ENCODE measurements at places on chromosomes 1 and 21.

DNA sequence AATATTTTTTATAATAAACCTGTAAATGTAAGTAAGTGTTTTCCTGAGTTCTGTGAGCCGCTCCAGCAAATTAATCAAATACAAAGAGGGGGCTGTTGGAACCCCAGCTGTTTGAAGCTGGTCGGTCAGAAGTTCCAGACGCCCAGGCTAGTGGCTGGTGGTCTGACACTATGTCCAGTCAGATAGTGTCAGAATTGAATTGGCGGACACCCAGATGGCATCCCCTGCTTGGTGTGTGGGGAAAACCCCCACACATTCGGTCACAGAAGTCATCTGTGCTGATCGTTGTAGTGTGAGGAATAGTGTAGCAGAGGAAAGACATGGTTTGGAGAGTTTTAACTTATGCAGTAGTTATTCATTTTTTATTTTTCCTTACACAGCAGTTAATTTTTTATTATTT is 32.4 kb downstream of the TBCE start:
- DNase-seq: no peak

DNA sequence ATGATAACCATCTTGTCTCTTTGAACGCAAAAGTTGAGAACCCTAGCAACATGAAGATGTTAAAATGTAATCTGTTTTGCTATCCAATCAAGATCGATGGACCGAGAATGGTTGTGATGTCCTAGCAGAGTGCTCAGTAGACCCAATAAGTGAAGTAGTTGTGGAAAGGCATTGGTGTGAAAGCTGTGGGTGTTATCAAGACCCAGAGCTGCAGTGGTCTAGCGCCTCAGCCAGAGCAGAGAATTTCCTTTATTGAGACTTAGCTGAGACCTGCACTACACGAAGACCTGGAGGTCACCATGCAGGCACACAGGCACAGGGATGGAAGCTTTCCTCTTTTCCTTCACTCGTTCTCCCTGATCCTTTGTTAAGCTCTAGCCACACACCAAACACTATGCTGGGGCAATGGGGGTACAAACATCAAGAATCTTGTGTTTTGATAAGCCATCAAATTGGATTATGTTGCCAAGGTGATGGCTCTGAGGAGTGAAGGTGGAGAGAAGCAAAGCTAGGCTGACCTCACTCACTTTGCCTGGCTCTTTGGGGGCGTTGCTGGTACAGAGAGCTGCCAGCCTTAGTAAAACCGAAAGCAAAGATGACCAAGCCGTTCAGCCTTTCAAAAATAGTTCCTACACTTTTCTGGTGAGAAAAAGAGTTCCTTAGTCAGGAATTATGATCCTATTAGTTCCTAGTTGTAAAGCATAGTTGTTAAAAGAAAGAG is 24.1 kb downstream of the METTL13 start:
- peak; percentile 21 for DNase-seq

- no peak for DNase-seq
Observed at GRCh38 chr1:14135070-14135469, 435.1 kb downstream of the PRDM2 start.

- peak; percentile 98 for DNase-seq
Observed at GRCh38 chr1:52659851-52660596, 27.1 kb downstream of the SHISAL2A start.

GRCh38 chr21:45517249-45518065 is 24.8 kb downstream of the SLC19A1 start:
- DNase-seq: no peak

GRCh38 chr1:23091545-23091944 is 72.3 kb downstream of the KDM1A start:
- no peak for DNase-seq

- no peak for DNase-seq
Observed at GRCh38 chr1:172203135-172203823, 217.2 kb upstream of the C1orf105 start.

DNA sequence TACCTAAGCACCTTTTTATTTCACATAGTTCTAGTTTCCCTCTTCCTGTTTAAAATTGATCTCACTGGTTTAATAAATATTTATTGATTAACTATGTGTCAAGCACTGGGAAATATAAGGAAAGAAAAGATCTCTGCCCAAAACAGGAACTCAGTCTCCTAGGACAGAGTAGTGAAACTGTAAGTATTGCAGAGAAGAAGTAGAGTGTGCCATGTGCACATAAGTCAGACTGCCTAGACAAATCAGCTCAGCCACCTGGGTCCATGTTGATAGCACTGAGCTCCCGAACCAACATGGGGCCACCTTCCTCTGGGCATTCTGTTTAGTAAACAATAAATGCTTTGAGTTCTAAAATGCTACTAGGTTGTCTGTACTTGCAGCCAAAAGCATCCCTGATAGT is 9.8 kb upstream of the SSX2IP start:
- DNase-seq: no peak

DNA sequence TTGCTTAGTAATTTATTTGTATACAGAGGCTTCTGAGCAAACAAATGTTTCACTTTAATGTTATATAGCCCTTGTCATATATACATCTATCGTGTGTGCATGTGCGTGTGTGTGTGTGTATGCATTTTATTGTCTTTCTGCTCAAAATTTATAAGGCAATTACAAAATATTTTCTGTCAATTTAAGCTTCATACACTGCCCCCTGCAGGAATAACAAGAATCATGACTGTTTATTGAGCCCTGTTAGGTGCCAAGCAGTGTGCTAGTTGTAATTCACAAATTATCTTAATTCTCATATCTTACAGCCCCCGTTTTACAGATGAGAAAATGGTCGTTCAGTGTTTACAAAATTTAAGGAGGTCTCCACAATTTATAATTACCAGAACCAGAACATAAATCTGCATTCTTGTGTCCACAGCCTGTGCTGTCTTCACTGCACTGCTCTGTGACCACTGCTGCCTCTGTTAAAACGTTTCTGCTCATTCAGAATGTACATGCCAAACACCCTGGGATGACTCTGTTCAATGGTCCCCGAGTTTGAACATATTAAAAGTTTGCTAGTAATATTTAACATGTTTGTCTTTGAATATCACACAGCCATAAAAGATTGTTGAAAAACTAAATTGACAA is 181.3 kb downstream of the ATP6V1G3 start:
- no peak for DNase-seq

- no peak for DNase-seq
Observed at GRCh38 chr1:227729144-227729880, 5.8 kb downstream of the JMJD4 start.

DNA sequence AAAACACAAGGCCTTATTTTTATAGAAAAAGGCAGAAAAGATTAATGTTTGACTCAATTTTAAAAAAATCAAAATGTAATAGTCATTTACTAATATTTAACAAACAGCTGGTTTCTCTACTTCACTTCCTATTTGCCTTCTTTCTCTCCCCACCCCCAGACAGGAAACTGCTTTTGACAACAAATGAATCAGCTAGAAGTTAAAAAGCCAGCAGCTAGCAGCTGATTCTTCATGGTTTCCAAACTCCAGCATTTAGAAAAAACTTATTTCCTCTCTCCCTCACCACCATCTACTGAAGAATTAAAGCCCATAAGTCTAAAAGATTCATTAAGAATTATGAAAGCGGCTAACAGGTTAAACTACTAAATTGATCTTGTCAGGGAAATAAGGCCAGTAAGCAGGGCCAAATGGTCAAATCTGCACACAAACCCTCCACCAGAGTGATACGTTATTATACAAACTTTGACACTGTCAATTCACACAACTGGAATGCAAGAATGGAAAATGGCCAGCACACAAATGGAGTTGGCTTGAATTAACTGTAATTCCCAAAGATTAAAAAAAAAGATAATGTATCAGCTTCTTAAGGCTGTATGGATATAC is 4.0 kb downstream of the WDR26 start:
- no peak for DNase-seq

Measured in NCI-H2227 treated with DMSO at 0.1 percent for 48 hours (cell line).